ENCODE measurements at places on chromosomes 4 and X.

DNA sequence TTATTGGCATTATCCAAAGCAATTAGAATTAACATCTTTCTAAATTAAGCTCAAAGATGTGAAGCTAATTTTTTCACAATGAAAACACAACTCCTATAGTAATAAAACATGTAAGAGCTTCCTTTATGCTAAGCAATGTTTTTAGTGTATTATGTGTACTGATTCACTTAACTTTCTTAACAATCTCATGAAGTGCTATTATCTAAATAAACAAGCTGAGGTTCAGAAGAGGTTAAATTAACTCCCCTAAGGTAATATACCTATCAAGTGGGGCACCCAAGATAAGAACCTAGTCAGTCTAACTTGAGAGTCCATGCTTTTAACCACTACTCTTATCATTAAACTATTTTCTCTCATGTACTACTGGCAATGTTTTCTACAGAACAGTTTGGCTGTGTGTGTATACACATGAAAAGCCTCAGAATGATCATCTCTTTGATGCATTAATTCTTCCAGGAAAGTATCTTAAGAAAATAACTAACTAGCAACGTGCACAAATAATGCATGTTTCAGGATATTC is 13.6 kb downstream of the G3BP2 start:
- no peak for DNase-seq

GRCh38 chr4:166577639-166578038 is 656.7 kb downstream of the SPOCK3 start:
- DNase-seq, result no peak

DNA sequence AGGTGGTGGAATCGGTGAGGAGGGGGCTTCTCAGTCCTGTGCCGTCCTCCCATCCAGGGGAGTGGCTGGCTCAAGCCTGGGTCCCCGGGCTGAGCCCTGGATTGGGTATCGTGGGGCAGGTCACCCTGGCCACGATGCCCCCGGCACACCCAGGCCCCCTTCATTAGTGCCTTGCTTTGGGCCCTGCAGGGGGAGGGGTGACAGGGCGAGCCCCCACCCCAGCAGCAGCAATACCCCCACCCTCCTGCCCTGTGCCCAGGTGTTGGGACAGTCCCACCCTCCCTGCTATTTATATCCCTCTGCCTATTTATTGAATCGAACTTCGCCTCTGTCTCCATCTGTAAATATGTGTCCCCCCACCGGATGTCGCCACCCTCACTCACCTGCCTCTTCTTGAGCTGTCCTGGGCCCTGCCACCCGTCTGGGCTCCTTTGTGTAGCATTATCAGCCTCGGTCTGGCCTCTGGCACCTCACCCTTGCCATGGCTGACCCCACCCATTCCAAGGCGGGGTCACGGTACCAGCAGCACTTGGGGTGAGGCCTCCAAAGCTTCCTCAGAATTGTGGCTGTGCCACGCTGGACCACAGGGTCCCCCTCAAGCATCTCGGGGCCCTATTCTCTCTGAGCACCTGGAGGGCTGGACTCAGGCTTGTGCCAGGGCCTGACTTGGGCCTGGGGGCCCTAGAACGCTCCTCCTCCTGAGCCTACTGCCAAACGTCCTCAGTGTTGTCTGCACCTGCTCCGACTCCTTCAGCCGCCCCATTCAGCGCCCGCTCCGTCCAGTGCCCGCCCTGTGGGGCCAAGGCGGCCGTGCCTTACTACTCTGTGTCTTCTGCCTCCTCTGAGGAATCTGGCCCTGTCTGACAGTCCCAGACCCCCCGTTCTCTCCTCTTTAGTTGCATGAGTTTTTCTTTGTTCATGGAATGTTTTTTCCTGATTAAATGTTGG is 6.1 kb downstream of the LAGE3 start:
- DNase-seq, result no peak

- DNase-seq, result no peak
Observed at GRCh38 chr4:89184407-89184806, 73.1 kb downstream of the TIGD2 start.

DNA sequence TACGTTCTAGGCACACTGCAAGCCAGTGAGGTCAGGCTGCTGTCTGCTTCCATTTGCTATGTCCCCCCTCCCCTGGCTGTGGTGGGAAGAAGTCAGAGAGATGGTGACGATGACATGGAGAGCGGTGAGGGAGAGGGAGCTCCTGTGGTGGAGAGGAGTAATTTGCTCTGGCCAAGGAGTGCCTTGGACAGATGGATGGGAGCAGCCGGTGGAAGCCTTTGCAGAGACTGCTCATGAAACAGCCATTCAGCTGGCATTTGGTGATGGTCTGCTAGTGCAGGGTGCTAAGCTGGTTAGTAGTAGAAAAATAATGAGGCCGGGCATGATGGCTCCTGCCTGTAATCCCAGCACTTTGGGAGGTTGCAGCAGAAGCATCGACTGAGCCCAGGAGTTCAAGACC is 124.1 kb downstream of the FHDC1 start:
- no peak for DNase-seq

DNA sequence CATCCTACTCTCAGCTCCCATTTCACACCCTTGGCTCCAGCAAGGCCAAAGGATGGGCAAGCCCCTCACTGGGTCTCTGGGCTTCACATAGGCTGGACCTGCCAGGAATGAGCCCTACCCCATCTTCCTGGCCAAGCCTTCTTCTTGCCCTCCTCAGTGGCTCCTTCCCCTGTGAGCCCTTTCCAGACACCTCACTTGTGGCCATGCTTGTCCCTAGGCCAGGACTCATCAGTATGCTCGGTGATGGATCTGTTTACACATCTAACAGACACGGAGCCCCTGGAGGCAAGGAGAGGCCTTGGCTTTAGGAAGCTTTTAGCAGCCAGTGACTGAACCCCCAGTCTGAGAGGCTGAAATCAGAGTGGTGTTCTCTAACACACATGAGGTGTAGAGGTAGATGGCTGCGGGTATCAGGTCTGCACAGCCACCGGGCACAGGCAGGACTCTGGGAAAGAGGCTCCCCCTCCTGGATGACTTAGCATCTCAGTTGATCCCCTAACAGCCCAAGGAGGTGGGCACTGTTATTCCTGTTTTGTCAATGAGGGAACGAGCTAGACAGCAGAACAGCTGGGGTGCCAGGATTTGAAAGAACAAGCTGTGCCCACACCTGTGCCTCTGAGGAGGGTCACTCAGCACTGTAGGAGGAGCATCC is 44.8 kb downstream of the PPP2R2C start:
- DNase-seq, result no peak

GRCh38 chr4:177464026-177464425 is 21.8 kb upstream of the AGA start:
- no peak for DNase-seq

GRCh38 chrX:120794525-120794975 is 81.1 kb downstream of the CT47B1 start:
- DNase-seq, result no peak

DNA sequence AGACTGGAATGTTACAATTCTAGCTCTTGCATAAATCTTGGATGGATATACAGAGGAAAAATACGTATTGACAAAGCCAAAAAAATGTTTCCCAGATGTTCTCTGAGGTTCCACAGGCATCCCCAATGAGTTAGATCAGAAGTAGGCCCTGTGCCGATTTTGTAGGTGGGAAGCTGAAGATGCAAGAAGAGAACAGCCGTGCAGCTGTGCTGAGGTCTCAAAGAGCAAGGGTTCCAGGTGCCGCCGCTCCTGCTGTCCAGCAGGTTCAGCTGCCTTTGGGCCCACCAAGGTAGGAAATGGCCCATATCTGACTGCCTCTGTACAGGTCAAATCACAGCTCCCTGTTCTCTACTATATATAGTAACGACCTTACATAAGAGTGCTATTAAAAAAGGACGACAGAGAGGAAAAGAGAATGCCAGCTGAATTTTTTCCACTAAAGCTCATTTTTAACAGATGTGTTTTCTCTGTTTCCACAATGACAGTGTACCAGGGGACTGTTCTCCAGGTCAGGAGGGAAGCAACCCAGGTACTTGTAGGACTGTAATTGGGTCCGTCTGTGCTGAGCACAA is 155.6 kb downstream of the CBR4 start:
- DNase-seq, result no peak

- no peak for DNase-seq
Observed at GRCh38 chr4:128427832-128428366, 140.3 kb upstream of the PGRMC2 start.

DNA sequence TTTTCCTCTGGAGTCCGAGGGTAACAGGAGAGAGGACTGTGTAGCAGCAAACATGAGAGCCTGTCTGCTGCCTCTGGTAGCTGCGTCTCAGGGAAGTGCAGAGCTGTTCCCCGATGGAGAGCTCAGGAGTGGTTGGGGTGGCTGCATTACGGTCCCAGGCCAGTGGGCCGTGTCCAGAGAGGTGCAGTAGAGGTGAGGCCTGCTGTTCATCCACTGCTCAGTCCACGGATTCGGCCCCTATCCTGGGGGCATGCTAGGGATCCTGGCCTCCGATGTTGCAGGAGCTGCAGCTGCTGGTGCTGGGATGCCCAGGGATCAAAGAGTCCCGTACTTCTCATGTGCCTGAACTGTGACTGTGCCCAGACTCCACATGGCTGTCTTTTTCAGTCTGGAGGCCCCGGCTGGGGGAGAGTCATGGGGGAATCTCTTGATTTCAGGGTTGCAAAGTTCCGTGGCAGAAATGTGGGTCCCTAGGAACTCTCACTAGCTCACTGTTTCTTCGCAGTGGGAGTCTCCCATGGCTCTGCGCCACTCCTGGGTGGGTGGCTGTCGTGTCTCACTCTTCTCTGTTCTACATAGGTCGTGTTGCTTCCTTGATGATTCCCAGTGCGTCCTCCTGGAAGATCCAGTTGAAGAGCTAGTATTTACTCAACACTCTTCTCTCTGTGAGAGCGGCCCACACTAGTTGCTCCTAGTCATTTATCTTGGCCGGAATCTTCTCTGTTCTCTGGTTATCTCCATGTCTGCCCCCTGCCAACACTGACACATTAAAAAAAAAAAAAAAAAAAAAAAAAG is 109.5 kb upstream of the CENPE start:
- DNase-seq, result no peak

DNA sequence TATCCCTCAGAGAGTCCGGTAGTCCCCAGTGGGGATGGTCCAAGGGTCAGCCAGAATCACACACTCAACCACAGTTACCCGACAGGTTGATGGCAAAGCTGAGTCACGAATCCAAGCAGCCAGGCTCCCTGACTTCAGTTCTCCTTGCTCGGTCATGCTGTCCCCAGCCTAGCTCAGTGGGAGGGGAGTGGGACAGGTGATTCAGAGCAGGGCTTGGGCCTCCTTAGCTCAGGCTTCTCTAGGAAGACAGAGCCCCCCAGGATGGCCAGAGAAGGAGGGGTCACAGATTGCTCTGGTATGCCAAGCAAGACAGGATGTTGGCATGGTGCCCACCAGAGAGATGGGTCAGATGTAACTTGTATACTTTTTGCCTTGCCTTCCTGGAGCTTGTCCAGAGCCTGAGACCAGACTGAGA is 66.5 kb downstream of the EFNB1 start:
- DNase-seq, result no peak

DNA sequence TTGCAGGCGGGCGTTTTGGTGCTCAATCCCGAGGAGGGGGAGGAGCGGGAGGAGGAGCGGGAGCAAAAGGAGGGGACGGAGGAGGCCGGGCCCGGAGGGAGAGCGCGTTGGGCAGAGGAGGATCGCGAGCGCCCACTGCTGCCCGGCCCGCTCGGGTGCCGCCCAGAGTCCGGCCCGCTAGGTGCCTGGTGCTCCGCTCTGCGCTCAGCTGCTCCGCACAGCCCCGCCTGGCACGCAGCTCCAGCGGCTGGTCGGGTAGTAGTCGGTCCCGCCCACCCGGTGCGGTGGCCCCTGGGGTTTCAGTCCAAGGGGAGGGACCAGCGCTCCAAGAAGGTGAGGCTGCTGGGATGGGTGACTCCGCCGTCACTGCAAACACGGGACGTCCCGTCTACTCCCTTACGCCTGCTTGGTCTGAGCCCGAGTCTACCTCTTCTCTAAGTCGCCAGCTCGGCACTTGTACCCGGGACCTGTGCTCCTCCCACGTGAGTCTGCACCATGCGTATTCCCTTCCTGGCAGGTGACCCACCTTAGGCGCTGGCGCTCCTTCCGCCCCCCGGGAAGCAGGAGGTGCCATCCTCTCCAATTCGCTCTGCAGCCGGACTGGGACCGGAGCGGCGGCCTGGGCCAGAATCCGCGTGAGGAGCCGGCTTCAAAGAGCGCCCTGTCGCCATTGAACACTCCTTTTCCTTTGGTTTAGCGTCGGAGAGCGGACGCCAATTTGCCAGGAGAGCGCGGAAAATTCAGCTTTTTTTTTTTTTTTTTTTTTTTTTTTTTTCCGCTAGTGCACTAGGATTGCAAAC is 405 bp upstream of the HS3ST1 start:
- no peak for DNase-seq

DNA sequence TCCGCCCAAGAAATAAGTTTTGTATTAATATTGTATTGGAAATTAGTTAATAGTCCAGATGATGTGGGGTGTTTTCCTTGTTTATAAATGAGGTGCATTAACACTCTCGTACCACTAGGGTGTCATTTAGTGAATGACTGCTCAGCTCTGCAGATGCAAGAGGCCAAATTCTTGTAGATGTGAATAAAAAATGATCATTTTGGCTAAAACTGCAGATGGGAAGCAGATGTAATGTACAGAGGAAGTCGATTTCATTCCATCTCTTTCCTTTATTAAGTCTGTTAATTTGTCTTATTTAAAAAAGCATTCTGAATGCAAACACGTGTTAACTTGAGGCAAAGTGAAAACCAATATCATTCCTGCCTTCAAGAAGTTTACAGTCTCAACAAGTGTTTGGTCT is 108.1 kb downstream of the DHX15 start:
- DNase-seq, result no peak

- no peak for DNase-seq
Observed at GRCh38 chr4:52592287-52592686, 66.8 kb downstream of the USP46 start.

DNA sequence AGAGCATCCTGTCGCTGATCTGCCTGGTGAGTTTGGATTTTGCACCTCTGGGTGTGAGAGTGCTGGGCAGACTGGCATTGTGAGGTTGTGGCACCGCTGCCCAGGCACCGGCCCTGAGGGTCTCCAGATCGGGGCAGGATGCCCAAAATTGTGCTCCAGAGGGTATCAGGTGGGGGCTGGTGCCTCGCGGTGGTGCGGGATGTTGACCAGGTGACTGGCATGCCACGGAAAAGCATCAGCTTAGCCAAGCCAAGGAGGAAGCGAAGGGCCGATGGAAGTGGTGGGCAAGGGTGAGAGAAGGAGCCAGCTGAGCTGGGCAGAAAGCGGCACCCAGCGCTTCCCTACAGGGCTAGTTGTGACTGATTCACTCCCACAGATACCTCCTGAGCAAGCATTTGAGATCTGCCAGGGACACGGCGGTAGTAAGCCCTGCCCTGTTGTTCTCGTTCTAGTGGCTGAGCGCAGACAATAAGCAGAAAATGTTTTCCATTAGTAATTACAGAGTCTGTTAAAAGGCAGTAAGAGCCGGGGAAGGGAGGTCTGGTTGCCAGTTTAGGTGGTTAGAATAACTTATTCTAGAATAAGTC is 809 bp downstream of the ZFP92 start:
- DNase-seq, result no peak

GRCh38 chr4:138090918-138091676 is 151.1 kb downstream of the SLC7A11 start:
- DNase-seq, result no peak

All from stimulated activated CD8-positive, alpha-beta memory T cell treated with anti-CD3 and anti-CD28 coated beads, Interleukin-15, amount 100 ng/mL, for 24 hours (primary cell).